ENCODE measurements at places on chromosomes 6 and 20.

GRCh38 chr6:125764121-125764671 is 14.8 kb downstream of the HEY2 start:
- no peak for DNase-seq

- no peak for DNase-seq
Observed at GRCh38 chr6:31103136-31103535, 9.2 kb downstream of the C6orf15 start.

DNA sequence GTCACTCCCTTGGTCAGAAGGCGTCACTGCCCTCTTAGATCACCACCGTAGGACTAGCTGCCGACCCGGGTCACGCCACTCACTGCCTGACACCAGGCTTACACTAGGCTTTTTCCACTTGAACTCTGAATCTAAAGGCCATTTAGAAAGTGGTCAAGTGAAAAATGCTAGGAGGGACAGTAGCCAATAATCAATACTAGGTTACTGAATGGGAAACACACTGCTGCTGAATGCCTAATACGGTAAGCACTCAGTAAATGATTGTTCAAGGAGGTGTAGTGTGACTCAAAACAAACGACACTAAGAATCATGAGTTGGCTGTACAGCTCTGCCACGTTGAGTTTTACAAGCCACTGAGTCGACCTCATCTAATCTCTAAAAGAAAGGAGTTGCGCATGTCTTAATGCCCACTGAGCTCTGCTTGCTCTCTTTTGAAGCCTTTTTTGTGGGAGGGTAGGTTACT is 760 bp upstream of the IBTK start:
- DNase-seq, result no peak

DNA sequence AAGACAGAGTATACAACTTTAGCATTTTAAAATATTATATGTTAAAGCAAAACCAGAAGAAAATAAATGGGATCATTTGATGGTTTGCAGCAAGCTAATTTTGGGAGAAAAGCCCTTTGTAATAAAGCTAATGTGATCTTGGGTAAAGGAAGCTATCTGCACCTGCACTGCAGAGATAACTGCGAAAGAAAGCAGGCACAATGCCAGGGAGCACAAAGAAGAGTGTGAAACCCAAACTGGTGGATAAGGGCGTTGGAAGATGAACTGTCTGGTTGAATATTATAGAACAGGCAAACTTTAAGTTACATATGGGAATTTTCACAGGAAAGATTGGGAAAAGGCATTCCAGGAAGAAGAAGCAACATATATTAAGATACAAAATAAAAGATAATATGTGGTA is 179.2 kb upstream of the KHDRBS2 start:
- DNase-seq, result no peak

DNA sequence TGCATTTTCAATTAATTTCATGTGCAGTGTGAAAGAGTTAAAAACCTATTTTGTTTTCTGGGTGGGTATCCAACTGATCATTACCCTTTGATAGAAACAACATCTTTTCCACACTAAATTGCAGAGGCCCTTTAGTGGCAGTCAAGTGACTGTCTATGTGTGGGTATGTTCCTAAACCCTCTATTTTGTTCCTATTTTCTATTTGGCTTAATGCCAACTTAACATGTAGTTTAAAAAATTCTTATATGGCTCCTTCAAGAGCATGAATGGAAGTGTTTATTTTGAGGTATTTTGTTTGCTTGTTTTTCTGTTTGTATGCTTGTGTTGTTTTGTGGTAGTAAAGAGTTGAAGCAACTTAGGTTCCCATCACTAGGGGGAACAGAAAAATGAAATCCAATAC is 19.9 kb downstream of the TREM1 start:
- no peak for DNase-seq

- DNase-seq, result no peak
Observed at GRCh38 chr6:157316871-157317814, 6.2 kb downstream of the TMEM242 start.

- DNase-seq, result peak; percentile 1
Observed at GRCh38 chr6:168370310-168370991, 50.9 kb upstream of the DACT2 start.

GRCh38 chr6:83314693-83315092 is 116.2 kb downstream of the ME1 start:
- no peak for DNase-seq

- no peak for DNase-seq
Observed at GRCh38 chr6:158737082-158737709, 82.0 kb downstream of the EZR start.

GRCh38 chr6:86723729-86724128 is 213.6 kb upstream of the HTR1E start:
- DNase-seq, result no peak

DNA sequence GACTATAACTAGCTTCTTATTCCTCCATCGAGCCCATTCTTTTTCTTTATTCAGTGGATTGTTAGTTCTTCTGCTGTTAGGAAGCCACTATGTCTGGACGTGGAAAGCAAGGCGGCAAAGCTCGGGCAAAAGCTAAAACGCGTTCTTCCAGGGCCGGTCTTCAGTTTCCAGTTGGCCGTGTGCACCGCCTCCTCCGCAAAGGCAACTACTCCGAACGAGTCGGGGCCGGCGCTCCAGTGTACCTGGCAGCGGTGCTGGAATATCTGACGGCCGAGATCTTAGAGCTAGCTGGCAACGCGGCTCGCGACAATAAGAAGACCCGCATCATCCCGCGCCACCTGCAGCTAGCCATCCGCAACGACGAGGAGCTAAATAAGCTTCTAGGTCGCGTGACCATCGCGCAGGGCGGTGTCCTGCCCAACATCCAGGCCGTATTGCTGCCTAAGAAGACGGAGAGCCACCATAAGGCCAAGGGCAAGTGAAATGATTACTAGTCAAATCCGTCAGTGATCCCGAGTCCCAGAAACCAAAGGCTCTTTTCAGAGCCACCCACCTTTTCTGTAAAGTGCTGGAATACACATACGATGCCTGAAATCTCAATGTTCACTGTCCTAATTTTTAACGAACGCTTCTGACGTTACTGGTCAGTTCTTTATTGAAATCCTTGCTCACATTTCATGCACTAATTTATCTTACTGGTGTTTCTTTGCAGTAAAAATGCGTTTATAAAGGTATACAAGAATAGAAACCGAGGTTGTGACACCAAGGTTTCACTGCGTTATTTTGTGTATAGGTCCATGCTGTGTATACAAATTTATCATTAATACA is 129.9 kb downstream of the HFE start:
- DNase-seq, result peak; percentile 40

DNA sequence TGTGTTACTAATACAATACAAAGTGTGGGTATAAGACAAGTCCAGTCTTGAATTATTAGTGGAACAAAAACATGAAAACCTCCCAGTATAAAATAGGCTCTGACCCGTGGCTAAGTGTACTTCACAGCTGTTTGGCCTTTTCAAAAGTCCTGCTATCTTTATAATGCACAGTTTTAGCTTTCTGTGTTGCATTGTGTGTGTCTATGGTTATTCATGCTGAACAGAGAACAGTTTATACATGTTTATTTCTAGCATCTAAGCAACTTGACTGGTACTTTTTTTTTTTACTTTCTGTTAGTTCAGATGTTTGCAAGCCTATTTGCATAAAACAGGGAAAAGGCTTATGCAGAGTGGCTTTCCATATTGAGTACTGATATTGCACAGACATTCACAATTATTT is 119.2 kb upstream of the CCN2 start:
- DNase-seq, result no peak

GRCh38 chr6:163695414-163695864 is 280.9 kb downstream of the QKI start:
- DNase-seq, result no peak

DNA sequence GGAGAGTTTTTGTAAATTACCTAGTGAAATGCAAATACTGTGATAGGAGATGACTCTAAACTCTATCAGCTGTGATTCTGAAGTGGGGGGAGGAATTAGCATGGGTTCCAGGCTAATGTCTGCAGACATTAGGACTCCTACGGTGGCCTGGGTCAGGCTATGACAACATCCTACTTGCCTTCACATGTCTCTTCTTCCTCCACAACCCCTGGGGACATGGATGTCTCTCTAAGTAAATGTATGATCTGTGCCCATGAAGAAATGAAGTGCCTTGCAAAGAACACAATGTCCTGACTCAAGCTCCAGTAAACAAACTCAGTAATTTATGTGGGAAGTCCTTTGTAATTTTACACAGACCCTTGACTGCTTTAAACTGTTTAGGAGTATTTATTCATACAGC is 165.8 kb upstream of the EEF1E1 start:
- no peak for DNase-seq

DNA sequence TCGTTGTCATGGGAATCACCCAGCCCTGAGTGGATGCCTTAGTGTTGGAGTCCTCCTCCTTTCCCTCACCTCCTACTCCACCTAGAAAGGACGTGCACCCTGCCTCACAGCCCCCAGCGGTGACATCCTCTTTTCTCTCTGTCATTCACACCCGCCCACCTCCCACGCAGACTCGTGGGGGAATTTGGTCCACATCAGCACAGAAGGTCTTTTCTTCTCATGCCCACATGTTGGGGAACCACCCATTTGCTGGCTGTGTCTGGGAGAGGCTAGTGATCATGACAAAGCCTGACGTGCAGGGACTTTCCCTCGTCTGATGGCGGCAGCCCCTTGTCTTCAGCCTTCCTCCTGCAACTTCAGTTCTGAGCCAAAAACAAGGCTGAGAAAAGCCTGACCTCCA is 96.0 kb upstream of the CNKSR3 start:
- DNase-seq, result no peak

DNA sequence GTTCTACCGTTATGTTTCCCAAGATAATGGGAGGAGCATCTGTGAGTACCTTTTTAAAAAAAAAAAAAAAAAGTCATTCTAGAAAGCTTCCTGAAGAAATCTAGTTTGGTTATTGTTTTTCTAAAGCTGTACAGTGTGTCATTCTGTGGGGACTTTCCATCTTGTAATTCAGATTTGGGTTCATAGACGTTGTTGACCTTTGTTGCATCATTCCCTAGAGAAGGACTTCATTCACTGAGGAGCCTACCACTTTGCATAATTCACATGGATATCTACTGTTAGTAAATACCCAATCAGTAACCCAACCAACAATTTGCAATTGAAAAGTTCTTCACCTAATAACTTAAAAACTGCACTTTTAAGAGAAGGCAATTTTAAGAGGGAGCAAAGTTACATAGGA is 60.1 kb downstream of the RPP40 start:
- DNase-seq, result no peak

All from hippocampal formation (tissue), 2 donors.